Mesangial cell (primary cell): ENCODE measurements at places on chromosomes 5 and 9. TPM values are rescaled to one million over a fixed set of nuclear protein-coding genes. Genes with fewer than 3 reads are reported as not detected.

PRDM9 gene
- not detected in 2 replicates for total RNA-seq

TAF1L gene
- not detected in 2 replicates for total RNA-seq

GLT6D1 gene
- total RNA-seq, result not detected in 2 replicates

C5orf58 gene
- not detected in 2 replicates for total RNA-seq

CA9 gene
- total RNA-seq, result 0.13 and 0.16 TPM in 2 replicates

TAF11L5 gene
- total RNA-seq, result not detected in 2 replicates
